ENCODE measurements at places on chromosomes 12 and 14. TPM values are rescaled to one million over a fixed set of nuclear protein-coding genes. Genes with fewer than 3 reads are reported as not detected.

- no peak for DNase-seq
These were observed 389 bp downstream of the OR4K13 start for GRCh38 chr14:20035449-20035848.

DNA sequence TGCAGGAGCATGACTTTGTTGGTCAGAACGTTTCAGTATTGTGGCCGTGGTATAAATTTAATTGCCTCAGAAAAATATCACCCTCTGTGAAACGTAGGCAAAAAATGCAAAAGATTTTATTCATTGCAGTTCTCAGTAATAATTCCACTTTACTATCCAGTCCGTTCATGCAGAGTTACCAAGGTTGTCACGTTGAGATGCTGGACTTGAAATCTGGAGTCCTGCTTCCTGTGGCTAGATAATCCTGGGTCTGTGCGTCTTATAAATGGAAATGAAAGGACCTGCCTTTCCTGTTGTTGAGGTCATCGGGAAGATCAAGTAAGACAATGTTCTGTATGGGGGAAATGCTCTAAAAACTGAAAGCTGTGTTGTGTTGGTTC, 1.3 kb upstream of the AVPR1A start:
- DNase-seq = no peak

DNA sequence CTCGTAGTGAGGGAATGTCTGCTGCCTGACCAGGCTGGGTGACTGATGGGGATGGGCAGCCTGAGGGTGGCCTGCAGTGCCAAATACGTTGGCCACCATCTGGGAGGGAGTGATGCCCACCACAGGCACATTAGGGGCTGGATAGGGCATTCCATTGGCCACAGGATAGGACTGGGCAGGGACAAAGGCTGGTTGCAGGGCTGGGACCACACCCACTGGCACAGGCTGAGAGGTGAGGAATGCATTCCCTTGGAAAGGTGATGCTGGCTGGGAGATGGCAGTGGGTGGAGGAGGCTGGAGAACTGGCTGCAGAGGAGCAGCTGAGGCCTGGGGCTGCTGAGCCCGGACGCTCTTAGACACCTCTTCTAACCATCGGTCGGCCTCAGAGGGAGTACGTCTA, 39.5 kb downstream of the PAPLN start:
- no peak for DNase-seq

DNA sequence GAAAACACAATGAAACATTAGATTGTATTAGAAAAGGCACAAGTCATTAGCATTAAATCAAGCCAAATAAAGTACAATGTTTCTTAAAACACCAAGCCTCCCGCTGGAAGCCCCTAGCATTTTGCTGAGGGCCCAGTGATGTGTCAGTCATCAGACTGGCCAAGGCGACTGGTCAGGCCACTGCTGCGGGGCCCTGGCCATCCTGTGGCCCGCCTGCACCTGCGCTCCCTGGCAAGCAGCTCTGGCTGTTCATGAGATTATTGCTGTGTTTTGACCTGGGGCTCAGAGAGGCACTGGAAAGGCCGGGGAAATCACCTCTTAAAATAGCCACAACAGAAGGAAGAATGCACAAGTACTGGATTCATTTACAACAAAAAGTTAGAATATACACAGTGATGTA, 24.2 kb upstream of the AMN start:
- DNase-seq = no peak

DNA sequence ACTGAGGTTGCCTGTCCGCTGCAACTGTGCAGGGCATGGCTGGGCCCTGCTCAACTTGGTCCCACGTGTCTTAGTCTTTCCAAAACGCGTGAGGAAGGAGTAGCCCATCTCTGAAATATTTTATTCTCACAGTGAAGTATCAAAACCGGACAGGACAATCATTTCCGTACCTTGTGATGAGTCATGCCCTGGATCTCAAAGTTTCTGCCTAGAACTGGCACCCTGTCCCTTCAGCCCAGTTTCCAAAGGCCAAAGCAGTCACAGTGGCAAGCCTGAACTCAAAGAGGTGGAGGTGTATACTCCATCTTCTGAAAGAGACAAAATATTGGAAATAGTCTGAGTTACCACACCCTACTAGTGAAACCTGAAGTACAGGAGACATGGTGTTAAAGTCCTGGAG, 28.5 kb upstream of the SRGAP1 start:
- no peak for DNase-seq

- no peak for DNase-seq
These were observed 23.4 kb upstream of the STON2 start for GRCh38 chr14:81423504-81423903.

- no peak for DNase-seq
These were observed 32.6 kb upstream of the ANO6 start for GRCh38 chr12:45183246-45183645.

DNA sequence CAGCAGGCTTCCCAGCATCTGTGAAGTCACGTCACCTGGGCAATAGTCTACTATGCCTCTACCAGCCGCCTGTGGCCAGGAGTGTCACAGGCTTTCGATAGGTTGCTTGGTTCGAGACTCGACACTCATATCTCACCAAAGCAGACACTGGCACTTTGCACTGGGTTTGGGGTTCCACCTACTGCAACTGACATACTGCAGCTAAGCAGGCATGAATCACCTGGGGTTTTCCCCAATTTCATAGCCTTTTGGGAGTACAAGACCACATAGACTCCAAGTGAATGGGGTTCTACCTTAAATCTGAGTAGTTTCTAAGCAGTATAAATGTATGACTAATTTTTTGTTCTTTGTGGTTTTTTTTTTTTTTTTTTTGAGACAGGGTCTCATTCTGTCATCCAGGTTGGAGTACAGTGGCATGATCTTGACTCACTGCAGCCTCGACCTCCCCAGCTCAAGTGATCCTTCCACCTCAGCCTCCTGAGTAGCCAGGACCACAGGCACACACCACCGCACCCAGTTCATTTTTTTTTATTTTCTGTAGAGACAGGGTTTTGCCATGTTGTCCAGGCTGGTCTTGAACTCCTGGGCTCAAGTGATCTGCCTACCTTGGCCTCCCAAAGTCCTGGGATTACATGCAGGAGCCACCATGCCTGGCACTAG, 32.1 kb downstream of the DMAC2L start:
- no peak for DNase-seq

DNA sequence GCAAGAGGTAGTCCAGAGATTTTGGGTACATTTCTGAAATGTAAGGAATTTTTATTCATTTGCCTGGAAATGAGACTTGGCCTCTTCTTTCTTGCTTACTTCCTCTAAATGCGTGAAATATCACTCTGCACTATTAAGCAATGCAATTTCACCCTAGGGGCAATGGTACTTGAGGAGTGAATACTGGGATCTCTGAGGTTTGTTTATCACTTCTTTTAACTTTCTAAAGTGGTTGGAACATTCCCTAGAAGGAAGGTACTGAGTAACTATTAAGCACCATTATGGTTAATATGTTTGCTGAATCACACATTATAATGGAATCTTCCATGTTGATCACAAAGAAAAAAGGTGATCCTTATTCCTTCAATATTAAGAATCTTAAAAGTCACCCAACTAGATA, 120.9 kb upstream of the CAND1 start:
- DNase-seq = no peak

DNA sequence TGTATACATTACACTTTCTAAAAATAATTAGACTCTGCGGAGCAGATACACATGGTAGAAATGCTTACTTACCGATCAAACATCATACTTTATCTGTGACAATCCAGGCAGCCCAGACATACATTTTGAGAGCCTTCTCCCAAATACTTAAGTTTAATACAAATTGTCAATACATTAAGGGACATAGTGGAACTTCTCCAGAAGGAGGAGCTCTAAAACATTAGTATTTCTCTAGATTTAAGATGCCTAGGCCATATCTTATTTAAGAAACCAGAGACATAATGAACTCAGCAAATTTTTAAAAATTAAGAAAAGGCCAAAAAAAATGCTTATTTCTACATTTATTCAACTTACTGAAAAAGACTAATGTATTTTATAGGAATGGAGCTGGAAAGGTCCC, 16.1 kb downstream of the ACSM4 start:
- DNase-seq = peak; percentile 2

GRCh38 chr12:91052026-91052425, 5.8 kb downstream of the KERA start:
- no peak for DNase-seq

GRCh38 chr12:45681465-45681864, 48.0 kb upstream of the ARID2 start:
- DNase-seq = no peak

GRCh38 chr14:38723959-38724358, 379.1 kb downstream of the SEC23A start:
- DNase-seq = no peak

GRCh38 chr12:107610021-107610859, 75.4 kb upstream of the PWP1 start:
- no peak for DNase-seq

DNA sequence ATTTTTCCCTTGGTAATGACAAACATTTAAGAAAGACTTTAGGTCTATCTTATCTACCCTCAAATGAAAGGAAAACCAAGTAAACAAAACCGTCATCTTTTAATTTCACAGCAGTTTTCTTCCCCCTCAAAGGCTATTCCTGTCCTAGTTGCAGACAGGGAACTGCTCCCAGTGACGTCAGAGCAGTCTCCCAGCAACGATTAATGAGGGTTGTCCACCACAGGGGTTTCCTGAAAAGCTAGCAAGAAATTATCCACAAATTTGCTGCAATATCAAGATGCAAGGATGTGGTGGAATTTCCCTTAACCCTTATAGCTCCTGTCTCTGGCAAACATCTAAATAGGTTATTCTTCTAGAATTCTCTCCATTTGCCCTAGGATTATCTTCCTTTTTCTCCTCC, 89.1 kb upstream of the STAC3 start:
- DNase-seq = no peak

GRCh38 chr14:93927800-93928145, 629 bp downstream of the FAM181A start:
- no peak for DNase-seq

- no peak for DNase-seq
These were observed 5.3 kb upstream of the VSIG10 start for GRCh38 chr12:118109088-118109487.

DNA sequence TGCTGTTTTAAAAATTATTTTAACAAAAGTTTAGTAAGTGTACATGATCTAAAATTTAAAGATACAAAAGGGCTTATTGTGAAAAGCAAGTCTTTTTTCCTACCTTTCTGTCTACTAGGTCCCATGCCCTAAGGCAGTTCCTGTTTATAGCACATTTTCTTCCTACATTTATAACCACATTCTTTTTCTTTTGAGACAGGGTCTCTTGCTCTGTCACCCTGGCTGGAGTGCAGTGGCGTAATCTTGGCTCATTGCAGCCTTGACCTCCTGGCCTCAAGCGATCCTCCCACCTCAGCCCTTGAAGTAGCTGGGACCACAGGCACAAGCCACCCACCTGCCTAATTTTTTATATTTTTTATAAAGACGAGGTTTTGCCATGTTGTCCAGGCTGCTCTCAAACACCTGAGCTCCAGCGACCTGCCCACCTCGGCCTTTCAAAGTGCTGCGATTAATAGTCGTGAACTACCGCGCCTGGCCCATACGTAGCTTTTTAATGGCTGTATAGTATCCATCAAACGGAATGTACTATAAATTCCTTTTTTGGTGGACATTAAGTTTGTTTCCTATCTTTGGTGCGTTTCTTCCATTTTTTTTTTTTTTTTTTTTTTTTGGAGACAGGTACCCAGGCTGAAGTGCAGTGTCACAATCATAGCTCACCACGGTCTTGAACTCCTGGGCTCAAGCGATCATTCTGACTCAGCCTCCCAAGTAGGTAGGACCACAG, 20.9 kb downstream of the FRS2 start:
- no peak for DNase-seq

DNA sequence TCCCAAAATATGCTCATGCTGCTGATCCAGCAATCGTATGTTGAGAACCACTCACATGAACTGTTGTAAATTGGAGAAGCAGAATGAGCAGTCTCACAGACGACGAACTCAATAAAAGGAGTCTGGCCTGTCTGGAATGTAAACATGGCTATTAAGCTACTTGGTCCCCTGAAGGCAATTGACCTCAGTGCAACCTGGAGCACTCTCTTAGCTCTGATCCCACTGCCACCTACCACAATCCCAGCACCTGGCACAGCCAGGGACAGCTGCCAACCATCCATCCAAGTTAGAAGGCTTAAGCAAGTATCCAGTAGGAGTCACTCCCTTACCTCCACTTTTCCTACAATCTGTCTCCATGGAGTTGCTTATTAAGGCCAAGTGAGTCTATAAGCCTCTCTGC, 406.9 kb upstream of the CLEC14A start:
- no peak for DNase-seq

- DNase-seq = no peak
These were observed 222.5 kb downstream of the TMEM117 start for GRCh38 chr12:44058366-44058765.

- DNase-seq = no peak
These were observed 49.8 kb downstream of the ADCK1 start for GRCh38 chr14:77849711-77850110.

GRCh38 chr12:87585882-87586557, 443.2 kb downstream of the C12orf50 start:
- DNase-seq = no peak

DNA sequence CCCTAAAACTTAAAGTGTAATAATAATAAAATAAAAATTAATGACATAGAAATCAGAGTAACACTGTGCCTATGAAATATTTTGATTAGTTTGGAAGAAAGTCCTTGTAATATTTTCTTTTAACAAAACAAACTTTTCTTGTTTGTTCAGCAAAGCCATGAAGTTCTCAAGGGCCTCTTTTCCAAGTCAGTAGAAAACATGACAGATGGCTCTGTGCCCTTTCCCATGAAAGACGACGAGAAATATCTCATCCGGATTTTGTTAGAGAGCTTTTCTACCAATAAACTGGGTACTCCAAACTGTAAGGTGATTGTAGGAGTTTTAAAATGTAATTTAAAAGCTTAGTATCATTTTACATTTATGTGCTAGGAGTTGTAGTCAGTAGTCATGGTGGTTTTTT, 54.5 kb upstream of the ASPG start:
- no peak for DNase-seq

DNA sequence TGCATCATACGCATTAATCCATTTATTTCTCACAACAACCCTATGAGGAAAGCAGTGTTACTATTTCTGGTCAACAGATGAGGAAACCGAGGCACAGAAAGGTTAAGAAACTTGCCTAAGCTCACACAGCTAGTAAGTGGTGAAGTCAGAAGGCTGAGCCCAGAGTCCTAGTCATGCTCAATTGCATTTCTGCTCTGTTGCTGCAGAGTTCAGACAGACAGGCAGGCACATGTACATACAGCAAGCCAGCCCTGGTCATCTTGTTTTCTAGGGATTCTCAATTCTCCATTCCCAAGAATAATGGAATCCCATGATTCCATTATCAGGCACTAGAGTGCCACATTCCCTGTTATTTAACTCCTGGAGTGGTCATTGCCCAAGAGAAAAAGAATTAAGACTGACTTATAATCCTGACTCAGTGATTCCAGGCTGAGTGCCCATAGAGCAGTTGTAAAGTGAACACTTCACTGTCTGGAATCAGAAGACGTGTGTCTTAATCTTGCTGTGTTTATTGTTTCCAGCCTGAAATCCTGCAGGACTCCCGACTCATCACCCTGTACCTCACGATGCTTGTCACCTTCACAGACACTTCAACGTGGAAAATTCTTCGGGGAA, 10.7 kb downstream of the UBE3B start:
- DNase-seq = no peak

- no peak for DNase-seq
These were observed 387.3 kb downstream of the LRIG3 start for GRCh38 chr12:58532855-58533608.

The HSPB8 gene
- polyA plus RNA-seq = not detected

The MSI1 gene
- polyA plus RNA-seq = not detected

The ATXN3 gene
- 16.2 TPM for polyA plus RNA-seq

The SOAT2 gene
- polyA plus RNA-seq = not detected

The IQSEC3 gene
- polyA plus RNA-seq = 0.15 TPM

The CAPS2 gene
- polyA plus RNA-seq = 2.1 TPM

The MSRB3 gene
- polyA plus RNA-seq = not detected

The TPPP2 gene
- polyA plus RNA-seq = not detected

The SLC7A7 gene
- 0.42 TPM for polyA plus RNA-seq
